ENCODE measurements at places on chromosomes 7 and 10.

DNA sequence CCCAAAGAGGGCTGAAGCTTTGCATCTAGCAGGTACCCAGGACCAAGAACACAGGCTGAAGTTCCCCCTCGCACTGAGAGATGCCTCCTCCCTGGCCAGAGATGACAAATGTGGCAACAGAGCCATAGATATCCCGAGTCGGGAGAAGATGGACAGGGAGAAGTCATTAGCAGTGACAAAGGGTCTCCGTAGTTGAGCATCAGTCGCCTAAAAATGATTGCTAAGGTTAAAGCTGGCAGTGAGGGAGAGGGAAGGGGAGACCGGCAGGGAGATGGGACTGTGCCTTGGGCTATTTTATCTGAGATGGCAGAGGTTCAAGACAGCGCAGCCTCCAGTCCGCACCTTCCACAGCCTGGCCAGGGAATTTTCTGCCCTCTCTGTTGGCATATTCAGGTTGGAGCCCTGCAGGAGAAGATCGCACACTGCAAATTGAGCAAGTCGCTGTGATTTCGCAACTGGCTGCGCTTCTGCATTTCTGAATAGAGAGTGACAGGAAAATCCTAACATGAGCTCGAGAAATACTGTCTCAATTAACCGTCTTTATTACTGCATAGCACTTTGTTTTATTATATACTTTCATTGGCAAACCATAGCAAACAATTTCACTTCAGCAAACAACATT lies 238.9 kb upstream of the GPR26 start:
- DNase-seq: no peak

- no peak for DNase-seq
These were observed 114.9 kb upstream of the PRSS58 start for GRCh38 chr7:142372727-142373126.

DNA sequence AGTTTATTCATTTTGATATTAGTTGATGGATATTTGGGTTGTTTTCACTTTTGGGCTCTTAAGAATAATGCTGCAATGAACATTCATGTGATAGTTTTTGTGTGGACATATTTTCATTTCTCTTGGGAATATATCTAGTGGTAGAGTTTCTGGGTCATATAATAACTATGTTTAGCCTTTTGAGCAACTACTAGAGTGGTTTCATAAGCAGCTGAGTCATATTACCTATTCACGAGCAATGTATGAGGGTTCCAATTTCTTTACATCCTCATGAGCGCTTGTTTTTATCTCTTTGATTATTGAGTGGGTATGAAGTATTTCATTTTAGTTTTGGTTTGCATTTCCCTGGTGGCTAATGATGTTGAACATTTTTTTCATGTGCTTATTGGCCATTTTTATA lies 182.6 kb downstream of the PON1 start:
- DNase-seq: no peak

- DNase-seq: no peak
These were observed 24.9 kb upstream of the PANK1 start for GRCh38 chr10:89669985-89670384.

DNA sequence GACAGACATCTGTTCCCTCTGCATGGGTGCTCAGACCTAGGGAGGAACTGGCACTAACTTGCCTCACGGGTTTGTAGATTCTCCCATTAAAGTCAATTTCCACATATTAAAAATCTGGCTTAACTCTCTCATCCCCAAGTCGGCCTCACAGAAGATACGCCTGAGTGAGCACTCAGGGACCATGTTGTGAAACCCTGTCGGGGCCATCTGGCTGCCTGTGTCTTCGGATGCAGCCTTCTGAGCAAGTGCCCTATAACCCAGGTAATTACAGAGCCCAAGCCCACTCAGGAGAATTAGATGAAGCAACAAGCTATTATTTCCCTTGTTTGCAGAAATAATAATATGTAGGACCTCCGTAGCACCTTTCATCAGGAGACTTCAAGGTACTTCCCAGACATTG lies 219.3 kb upstream of the GLI3 start:
- no peak for DNase-seq

DNA sequence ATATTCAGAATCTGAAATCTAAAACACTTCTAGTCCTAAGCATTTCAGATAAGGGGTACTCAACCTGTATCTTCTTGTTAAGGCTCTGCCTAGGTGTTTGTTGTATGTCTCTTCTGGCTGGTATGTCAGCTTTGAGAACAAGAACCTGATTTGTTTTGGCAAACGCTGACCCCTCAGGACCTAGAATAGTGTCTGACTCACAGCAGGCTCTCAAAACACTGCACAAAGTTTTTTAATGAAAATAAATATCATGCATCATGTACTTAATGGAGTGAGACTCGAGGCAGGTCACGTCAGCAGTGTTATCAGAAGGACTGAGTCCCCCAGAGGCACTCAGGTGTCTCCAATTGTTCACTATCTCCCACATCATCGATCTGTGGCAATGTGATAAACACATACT lies 99.1 kb downstream of the GLI3 start:
- no peak for DNase-seq

DNA sequence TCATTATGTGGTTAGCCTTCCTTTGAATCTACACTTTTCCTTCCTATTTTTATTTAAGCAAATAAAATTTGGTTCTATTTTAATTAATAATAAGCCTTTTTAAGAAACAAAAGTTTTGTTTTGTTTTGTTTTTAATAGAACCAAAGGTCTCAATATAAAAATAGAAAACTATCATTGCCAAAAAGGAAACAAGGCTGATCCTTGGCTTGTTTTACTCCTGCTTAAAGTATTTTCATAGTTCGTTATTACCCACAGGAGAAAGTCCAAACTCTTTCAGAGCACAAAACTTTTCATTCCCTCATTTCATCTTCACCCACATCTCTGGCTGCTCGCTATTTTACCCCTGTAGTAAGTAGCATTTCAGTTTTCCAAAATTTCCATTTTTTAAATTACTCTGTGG lies 374.8 kb downstream of the SEMA3D start:
- DNase-seq: no peak

DNA sequence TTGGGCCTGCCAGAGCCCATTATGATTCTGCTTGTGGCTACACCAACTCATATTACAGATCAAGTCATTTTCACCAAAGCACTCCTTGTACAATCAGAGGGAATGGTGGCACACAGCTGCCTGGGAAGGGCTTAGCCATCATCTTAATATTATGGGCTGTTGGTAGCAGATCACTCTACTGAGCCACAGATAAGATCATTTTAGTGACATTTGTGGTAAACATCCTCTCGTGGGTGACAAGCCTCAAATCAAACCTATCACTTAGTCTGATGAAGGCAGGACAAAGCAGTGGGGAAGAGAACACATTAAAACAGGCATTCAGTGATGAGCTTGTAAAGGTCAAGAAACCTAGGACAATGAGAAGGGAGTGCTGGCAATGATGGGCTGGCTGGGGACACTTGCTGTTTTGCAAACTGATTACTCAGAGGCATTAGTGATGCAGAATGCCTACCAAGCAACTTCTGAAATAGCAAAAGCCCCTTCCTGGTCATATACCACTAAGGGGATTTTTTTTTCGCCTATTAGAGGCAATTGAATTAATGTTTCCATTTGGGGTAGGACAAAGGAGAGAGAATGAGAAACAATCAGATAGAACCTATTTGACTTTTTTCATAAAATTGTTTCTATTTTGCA lies 137.5 kb upstream of the WDR11 start:
- no peak for DNase-seq

DNA sequence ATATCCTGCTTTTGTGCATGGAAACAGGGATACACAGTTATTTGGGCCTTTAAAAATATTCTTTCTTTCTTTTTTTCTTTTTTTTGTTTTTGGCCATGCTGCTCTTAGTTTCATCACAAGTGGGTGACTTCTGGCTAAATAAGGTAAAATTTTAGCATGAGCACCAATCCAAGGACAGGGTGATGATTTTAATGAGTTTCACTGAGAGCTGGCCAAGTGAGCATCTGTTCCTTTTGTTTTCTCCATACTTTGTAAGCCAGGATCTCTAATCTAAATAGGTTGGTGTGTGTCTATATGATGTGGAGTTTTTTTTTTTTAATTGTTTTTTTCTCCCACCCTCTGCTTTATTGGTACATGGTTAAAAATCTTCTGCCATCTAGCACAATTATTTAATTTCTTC lies 106.8 kb downstream of the POLL start:
- no peak for DNase-seq

DNA sequence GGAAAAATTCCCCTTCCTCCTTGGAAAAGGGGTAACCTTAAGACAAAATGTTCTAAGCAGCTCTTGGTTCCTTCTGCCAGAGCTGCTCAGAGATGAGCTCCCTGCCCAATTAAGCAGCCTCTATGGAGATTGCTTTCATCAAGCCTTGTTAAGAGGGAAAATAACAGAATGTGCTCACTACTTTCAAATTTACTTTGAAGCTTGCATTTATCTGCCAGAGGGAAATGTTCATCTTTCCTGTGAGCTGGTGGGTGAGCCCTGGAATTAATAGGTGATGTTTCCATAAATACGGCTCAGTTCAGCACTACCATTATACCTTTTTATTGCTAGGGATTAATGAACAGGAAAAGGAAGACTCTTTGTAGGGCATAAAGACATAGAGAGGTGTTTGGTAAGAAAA lies 549.0 kb downstream of the REEP3 start:
- DNase-seq: no peak

DNA sequence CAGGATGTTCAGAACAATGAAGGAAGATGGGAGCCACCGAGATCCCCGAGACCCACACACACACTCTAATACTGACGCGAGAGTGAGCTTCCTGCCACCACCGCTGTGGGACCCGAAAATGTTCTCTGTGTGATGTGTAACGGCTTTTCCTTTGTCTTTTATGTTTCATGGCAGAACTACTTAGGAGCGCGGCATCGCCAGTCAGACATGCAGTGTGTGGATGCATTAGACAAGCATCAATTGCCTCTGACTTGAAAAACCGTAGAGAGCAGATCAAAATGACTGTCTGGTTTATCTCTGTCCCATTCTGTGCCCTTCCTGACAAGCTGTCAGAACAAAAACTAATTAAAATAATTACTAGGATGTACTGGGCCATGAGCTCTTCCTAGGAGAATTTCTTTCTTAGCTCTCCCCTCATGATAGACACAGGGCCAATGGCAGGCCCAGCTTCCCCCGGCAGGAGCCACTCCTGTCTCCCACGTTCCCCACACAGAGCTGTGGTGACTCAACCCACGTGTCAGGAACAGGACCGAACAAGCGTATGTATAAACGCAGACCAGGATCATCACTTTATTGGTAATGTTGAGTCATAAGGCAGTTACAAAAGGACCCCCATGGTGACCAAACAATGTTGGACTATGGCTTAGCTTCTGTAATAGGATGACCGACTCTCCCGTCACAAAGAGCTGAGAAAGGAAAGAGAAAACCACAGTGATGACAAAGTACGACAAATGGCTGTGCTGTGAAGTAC lies 705.0 kb downstream of the PARD3 start:
- no peak for DNase-seq

- DNase-seq: no peak
These were observed 44.0 kb upstream of the COL13A1 start for GRCh38 chr10:69757553-69758309.

DNA sequence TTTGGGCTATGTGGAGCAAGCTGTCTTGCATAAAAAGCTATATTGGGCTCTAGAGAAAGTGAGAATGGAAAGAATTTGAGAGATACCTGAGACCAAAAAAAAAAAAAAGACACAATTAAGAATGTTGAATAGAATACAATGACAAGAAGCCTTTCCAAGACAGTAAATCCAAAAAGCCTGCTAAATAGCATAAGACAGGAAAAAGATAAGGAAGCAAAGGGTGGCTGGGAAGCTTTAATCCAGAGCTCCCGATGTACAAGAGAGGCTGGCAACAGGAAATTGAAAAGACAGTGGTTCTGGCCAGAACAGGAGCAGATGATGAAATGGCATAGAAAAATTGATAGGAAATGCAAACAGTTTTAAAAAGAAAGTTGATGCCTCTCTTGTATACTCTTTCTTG lies 174.9 kb downstream of the CACNA2D1 start:
- DNase-seq: no peak

DNA sequence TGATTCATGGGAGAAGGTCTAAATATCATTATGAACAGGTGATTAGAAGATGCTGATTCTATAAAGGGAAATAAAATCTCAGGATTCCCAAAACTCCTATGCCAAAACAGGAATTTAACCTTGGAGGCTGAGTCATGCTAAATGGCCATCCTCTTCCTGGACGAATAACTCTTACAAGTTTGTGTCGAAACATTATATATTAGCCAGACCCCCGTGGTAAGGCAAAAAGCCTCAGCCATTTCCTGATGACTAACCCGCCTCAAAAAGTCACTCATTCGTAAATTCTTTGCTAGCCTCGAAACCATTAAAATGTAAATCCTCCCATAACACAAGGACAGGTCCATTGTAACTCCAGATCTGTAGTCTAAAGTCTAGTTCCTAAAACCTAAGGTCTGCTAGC lies 32.0 kb downstream of the CUL2 start:
- no peak for DNase-seq

DNA sequence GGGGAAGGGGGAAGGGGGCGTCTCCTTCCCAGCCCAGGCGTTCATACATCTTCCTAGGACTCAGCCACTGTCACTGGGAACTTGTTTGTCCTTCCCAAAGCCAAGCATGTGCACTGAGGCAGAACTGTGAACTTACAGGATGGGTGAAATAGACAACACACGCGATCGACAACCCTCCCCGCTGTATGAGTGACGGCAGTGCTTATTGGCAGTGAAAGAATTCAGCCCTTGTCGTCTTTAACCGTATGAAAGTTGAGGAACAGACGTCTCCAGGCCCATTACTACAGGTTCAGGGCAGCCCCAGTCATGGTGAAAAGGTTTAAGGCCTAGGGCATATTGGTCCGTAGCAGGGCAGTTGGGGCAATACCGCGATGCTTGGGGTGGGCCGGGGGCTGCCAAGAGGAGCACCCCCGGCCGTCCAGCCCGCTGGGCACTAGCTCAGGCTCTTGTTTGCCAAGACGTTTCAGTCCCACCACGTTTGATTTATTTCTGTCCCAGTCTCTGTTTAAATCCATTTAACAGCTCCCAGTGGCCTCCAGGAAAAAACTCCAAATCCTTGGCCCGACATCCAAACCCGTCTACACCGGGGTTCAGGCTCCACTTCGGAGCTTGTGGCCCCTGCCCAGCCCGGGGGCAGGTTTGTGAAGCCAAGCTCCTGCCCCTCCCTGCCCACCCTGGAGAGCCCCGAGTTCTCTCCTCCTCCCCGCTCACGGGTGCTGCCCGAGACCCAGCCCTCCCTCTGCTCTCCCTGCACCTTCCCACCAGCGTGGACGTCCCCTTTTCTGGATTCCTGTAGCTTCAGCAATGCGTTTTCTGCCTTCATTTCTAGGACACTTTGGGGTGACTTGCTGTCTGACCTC lies 159.8 kb downstream of the DNAJB6 start:
- DNase-seq: no peak

- no peak for DNase-seq
These were observed 4.4 kb downstream of the RASGEF1A start for GRCh38 chr10:43262397-43262901.

DNA sequence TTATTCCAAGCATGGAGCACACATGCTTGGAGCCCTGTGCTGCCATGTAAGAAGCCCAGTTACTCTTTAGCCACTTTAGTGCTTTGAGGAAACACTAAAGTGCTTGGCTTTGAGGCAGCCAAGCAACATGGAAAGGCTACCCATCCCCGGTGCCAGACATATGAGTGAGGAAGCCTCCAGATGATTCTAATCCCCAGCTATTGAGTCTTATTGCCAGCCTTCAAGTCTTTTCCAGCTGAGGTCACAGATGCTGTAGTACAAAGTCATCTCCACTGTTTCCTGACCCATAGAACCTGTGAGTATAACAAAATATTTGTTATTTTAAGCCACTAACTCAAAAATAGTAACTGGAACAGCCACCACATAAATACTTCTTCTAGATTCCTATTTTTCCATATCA lies 91.4 kb upstream of the CYP26C1 start:
- no peak for DNase-seq

GRCh38 chr7:117659531-117660011 lies 179.7 kb downstream of the CFTR start:
- no peak for DNase-seq

- no peak for DNase-seq
These were observed 96.9 kb downstream of the NSUN6 start for GRCh38 chr10:18554479-18554878.
